ENCODE measurements at places on chromosomes 1 and 21.

- DNase-seq, result no peak
Measured at GRCh38 chr1:22824466-22824865, 113.8 kb downstream of the EPHB2 start.

- no peak for DNase-seq
Measured at GRCh38 chr1:184242507-184242943, 144.3 kb upstream of the C1orf21 start.

- no peak for DNase-seq
Measured at GRCh38 chr1:185767508-185768120, 33.4 kb downstream of the HMCN1 start.

- DNase-seq, result no peak
Measured at GRCh38 chr1:25695771-25696311, 79.2 kb downstream of the MAN1C1 start.

DNA sequence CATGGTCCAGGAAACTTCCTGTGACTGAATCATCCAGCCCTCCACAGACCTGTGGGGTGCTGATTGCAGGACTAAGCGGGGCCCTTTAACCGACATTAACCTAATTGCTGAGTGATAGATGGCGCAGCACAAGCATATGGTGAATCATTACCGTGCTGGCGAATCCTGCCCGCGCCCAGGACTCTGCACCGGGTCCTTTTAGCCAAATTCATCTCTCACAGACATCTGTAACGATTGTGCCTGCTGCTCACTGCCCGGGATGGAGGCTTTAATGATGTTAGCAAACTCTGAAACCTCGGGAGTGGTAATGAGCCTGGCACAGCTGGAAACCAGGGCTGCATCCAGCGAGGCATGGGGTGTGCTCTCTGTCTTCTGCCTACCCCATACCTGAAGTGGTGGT lies 147.3 kb upstream of the CD34 start:
- no peak for DNase-seq

GRCh38 chr21:35711661-35712060 lies 348.7 kb downstream of the SETD4 start:
- DNase-seq, result no peak

DNA sequence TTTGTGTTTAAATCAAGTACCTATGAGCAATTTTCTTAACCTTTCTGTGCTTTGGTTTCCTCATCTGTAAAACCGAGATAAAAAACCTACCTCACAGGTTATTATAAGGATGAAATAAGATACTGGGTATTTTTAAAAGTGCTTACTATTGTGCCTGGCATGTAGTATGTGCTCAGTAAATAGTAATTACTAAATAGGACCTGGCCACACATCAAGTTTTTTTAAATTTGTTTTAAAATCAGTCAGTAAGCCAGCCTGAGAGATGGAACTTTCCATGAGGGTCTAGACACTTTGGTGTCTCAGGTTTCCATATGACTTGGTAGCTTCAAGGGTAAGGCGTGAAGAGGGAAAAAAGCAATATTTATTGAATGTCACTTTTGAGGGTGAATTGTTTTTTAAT lies 7.0 kb upstream of the ATF3 start:
- no peak for DNase-seq

- no peak for DNase-seq
Measured at GRCh38 chr1:191831572-191831971, 326.7 kb upstream of the RGS18 start.

- DNase-seq, result no peak
Measured at GRCh38 chr1:53471000-53471399, 11.8 kb downstream of the DMRTB1 start.

- no peak for DNase-seq
Measured at GRCh38 chr21:36044056-36044455, 16.3 kb downstream of the SETD4 start.

- no peak for DNase-seq
Measured at GRCh38 chr1:173253046-173253445, 45.9 kb upstream of the TNFSF4 start.

DNA sequence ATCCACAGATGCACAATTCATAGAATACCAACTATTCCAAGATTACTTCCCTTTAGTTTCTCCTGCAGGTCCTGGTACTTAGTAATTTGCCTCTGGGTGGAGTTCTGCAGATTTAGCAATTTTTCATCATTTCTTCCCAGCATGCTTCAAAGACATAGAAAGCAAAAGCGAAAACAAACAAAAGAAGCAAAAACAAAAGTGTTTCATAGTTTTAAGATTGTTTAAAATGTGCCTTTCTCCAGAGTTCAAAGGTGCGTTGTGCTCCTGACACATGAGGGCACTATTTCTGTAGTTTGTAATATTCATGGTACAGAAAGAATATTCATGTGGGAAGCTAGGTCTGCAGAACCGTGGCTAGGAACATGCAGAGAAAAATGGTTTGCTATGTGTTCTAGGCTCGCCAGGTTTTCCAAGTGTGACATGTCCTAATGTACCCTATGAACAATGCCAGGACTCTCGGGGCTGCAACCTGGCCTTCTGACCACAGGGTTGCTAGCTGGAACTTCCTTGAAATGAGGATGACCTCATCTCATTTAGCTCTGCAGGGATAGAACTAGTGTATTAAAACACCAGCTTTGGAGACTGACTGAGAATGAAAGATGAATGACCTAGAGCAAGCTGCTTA lies 30.0 kb upstream of the RCSD1 start:
- DNase-seq, result no peak

DNA sequence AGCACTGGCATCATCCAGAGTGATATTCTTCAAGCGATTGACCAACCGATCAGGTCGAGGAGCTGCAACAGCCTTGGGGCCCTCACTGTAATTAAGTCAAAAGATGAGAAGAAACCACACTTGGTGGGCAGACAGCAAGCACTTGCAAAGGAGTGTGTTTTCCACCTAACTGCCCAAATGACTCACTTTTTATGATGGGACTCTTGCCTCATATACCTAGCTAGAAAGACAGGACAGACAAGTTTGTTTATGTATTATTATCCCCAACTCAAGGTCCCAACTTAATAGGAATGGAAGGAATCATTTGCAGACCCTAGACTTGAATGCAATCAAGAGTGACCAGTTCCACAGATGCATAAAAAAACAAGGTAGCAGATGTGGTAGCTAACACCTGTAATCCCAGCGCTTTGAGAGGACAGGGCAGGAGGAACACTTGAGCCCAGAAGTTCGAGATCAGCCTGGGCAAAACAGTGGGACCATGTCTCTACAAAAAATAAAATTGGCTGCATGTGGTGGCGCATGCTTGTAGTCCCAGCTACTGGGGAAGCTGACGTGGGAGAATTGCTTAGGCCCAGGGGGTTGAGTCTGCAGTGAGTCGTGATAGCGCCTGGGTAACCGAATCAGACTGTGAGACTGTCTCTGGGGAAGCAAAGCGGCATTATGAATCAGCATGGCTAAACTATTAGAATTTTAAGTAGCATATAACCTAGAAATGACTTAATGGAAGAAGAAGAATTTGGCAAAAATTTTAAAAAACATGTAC lies 2.3 kb upstream of the NRAS start:
- DNase-seq, result no peak

- no peak for DNase-seq
Measured at GRCh38 chr1:147236959-147237791, 5.3 kb upstream of the CHD1L start.

DNA sequence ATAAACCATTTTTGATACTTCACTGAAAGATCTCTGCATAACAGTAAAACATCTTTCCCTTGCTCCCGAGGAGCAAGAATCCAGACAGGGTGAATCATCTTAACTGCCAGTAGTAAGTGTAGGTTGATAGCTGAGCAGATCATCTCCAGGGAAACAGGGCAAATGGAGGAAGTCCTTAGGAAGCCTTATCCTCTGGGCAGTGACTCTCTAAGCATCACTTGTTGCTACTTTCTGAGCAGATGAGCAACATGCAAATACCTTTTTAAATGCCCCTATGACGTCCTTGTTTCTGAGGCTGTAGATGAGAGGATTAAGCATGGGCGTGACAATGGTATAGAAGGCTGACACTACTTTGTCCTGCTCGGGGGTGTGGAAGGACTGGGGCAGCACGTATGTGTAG lies 8.9 kb downstream of the OR2T11 start:
- no peak for DNase-seq

DNA sequence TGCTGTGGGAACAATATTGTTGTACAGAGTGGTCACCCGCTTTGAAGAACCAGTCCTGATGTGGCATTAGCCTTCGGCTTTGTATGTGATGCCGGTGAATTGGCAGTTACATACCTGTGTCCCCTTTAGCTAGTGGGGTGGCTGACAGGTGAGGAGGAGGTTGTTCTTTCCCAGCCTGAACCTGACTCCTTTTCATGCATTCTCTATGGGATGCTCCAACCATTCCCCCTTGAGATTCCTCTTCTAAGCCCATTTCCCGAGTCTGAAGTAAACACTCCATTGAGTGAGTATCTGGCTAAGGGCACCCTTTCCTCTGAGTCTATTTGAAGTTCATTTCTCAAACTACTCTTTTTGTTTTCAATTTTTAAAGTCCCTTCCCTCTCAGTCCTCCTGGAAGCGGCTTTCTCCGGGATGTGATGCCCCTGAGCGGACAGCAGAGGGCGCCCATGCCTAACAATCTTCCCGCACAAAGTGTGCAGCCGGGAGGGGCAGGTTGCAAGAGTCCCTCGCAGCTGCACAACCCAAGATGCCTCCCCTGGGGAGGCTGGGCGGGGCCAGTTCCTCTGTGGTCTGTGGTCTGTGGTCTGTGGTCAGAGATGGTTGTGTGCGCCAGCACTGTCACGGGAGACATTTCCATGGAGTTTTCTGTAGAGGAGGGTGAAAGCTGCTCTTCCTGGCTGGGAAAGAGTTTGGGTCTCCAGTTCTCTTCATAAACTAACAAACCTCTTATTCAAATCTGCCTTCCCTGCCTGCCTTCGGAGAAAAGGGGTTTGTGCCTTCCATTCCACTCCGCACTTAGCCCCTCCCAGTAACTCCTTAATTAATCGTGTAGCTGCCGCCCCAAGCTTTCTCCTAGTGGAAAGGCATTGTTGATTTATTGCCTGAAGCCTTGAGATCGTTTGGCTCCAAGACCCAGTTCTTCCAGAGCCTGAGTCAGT lies 36.4 kb upstream of the LMX1A start:
- DNase-seq, result peak; percentile 56

DNA sequence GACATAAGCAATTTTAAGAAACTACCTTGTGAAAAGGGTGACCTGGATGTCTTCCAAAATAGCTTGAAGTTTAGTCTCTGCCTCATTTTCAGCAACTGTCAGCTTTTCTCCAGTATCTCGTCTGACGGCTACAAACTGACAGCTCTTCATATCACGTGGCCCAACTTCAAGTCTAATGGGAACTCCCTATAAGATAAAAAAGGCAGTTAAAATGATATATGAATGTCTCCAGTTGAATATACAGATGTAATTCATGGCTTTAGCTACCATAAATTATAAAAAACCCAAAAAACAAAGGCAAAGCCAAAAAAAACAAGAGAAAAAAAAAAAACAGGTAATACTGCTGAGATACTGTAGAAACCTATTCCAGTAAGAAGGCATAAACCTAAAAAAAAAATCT lies 44.9 kb upstream of the SLC30A10 start:
- DNase-seq, result no peak

DNA sequence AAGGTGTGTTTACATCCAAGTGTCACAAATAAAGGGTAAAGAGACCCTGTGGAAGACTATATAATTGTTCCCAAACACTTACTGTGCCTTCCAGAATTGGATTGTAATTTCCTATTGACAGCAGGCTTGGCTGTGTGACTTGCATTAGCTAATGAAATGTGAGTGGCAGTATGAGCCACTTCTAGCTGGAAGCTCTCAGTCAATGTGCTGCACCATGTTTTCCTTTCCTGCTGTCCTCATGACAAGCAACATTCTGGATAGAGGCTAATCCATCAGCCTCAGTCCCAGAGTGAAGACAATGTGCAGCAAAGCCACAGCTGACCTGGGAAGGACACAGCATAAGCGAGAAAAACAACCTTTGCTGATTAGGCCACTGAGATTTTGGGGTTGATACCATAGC lies 5.9 kb upstream of the FOXJ3 start:
- no peak for DNase-seq

- no peak for DNase-seq
Measured at GRCh38 chr1:156291226-156292061, 4.0 kb downstream of the GLMP start.

DNA sequence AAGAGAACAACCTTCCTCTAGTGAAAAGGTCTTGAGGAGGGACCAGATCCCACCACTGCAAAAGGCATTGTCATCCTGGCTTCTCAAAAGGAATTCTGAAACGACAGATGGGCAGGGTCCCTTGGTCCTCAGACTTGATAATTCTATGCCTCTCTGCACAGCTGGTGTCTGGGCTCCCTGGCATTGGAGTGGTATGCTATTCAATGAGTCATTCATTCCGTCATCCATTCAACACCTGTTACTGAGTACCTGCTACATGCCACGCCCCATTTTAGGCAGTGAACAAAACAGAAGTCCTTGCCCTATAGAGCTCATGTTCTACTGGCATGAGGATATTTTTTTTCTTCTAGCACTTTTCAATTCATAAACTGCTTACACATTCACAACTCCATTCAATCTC lies 45.8 kb upstream of the HMGB4 start:
- DNase-seq, result no peak

DNA sequence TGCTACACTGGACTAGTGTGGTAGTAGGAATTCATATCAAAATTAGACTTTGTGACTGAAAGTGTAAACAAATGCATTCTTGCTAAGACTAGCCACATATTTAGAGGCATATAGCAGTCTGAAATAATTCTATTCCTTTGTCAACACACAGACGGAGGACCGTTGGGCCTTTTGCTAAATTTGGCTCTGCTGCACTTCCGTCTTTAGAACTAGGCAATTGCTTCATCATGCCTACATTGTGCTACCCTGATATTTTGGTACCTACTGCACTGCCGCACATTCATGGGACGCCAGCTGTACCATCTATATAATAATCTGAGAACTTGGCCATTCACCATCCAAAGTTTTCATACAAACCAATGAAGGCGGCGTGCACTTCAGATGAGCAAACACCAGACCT lies 346.8 kb downstream of the KIF26B start:
- no peak for DNase-seq

DNA sequence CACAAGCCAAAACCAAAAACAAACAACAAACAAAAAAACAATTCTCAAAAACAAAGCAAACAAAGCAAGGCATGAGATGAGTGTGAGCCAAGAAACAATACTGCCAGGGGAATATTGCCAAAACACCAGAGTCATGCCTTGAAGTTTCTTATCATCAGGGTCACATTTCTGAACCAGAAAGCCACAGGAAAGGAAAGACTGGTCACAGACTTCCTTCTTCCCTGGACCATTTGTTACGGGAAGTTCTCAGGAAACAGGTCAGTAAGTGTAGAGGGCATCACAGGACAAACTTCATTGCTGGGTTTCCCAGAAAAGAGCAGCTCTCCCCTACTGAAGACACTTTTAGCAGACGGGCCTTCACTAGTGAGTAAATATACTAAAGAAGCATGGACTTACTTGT lies 191.2 kb downstream of the GABPA start:
- DNase-seq, result no peak

Data from activated CD4-positive, CD25-positive, alpha-beta regulatory T cell (primary cell).